ENCODE measurements at places on chromosomes 3 and 15.

DNA sequence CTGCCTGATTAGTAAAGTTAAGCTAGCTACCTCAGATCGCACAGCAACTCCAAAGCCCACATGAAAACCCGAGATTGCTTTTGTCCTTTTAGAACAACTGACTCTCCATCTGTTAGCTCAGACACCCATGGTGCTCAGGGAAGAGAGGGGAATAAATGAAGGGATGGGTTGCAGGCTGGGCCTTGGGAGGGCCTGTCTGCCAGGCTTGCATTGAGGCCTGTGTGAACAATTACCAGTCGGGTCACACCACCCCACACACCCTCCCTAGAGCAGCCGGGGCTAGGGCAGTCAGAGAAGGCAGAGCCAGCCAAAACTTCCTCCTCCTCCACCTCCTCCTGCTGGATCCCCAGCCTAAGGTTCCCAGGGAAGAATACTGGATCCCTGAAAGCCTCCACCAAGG lies 8.8 kb upstream of the PRKAR2A start:
- DNase-seq = no peak

DNA sequence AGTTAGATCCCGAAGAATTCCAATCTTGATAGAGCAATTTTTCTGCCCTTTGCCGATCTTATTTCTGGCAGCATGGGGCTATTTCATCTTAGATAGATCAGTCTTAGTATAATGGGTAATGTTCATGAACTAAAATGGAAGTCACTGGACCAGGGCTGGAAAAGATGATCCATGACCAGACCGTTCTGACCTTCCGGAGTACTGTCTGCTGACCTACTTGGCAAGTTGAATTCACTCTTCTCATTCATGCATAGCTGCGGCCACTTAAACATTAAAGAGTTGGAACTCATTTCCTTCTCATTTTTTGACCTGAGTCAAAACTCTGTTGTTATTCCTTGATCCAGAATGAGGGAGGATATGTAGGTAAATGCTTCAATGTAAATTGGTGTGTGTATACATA lies 32.5 kb downstream of the GMNC start:
- DNase-seq = no peak

DNA sequence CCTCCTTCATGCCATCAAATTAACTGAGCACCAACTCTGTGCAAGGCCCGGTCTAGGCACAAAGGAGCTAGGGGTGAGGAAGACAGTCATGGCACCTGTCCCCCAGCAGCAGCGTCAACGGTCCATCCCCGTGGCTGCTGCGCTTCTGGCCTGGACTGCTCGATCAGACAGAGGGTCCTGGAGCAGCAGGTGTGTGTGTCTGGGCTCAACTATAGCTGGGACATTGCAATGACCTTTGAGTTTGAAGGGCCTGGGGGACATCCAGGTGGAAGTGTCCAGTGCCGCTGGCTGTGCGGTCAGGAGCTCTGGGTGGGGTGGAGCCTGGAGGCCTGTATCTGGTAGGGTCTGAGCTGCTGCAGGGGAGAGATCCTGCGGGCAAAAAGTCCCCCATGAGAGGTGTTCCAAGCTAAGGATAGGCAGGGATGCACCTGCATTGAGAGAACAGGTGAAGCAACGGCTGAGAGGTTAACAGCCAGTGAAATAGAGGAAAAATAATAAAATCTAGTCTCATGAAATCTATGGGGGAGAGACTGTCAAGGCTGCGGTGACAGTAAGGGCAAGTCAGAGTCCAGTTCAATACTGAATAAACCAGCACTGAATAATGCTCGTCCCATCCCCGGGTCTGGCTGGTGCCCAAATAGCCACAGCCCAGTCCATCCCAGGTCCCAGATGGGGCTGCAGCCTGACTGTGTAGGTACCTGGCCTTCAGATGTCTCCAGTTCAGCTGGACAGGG lies 25.4 kb upstream of the SLC41A3 start:
- DNase-seq = no peak

DNA sequence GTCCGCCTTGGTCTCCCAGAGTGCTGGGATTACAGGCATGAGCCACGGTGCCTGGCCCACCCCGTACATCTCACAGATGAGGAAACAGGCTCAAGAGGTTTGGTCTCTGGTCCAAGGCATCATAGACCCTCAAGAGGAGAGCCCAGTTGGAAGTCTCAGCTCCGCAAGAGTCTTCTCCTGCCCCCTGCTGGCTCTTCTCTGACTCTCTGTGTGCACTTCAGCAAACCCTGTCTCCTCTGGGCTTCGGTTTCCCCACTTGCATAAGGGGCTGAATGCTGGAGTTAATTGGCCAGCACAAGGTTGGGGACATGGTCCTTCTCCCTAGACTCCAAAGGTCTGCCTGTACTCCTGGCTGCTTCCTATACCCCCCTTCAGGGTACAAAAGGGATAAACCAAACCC lies 3.9 kb downstream of the MST1R start:
- DNase-seq = peak; percentile 65

DNA sequence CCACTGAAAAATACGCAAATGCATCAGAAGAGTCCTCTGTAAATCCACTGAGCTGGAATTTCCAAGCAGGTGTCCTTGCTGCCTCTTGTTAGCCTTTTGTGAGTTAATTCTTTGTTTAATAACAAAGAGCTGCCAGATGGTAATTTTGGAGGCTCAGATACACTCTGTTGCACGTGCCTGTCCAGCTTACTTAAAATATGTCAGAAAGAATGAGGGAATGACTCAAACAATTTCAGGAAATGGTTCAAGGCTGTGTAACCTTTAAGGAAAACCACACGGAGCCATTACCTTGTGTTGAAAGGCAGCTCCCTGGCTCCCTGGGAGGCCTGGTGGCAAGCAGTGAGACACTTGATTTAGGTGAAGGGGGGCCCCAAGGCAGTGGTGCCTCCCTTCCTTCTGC lies 302.2 kb upstream of the CTDSPL start:
- no peak for DNase-seq

- no peak for DNase-seq
Measured at GRCh38 chr15:80559320-80559693, 135.8 kb upstream of the ABHD17C start.

GRCh38 chr3:25618028-25618427 lies 46.7 kb downstream of the TOP2B start:
- no peak for DNase-seq

DNA sequence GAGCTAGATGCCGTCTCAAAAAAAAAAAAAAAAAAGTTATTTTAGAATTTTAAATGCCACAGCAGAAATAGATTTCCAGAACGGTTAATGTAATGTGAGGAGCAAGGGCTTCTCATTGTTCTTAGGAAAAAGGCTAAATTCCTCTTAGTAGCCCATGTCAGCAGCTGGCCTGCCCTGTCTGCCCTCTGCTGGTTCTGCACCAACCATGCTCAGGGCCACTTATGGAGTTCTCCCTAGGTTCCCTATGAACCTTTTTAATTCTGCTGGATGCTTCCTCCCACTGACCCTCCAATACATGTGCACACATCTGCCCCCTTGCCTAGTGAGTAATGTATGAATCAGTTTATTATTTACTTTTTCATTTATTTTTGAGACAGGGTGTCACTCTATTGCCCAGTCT lies 32.2 kb upstream of the DPPA4 start:
- DNase-seq = no peak

DNA sequence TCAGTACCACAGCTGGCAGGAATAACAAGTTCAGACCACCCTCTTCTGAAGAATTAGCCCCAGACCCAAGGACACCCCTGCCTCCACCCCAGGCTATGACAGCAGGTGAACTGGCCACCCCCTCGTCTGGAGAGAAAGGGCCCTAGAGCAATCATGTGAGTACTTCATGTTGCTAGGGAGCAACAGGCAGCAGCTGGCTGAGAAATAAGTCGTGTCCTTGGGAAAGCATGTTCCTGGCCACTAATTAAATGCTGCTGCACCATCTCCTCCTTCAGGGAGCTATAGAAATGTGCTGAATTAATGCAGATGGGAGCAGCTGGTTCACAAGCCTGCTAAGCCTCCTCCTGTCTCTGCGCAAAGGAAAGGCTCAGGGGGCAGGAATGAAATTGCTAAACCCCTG lies 31.5 kb downstream of the MRPS11 start:
- peak; percentile 42 for DNase-seq

GRCh38 chr15:55894399-55894965 lies 98.9 kb downstream of the NEDD4 start:
- no peak for DNase-seq

GRCh38 chr3:15051531-15051930 lies 13.6 kb downstream of the MRPS25 start:
- DNase-seq = peak; percentile 56

DNA sequence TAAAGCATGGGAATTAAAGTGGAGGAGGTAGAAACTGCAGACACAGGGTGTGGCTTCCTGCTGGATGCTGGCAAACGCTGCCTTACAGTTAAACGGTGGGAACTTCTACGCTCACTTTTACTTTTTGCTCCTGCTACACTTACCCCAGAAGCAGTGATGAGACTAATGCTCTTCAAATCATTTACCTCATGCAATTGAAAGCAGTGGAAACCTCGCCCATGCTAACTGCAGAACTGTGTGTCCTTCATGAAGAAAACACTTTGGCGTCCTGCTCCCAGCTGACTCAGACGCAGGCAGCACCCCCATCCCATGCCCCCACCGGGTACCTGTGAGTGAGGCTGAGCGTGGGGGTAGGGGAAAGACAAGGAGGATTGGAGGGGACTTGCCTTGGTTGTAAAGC lies 31.8 kb downstream of the UPK1B start:
- DNase-seq = no peak

DNA sequence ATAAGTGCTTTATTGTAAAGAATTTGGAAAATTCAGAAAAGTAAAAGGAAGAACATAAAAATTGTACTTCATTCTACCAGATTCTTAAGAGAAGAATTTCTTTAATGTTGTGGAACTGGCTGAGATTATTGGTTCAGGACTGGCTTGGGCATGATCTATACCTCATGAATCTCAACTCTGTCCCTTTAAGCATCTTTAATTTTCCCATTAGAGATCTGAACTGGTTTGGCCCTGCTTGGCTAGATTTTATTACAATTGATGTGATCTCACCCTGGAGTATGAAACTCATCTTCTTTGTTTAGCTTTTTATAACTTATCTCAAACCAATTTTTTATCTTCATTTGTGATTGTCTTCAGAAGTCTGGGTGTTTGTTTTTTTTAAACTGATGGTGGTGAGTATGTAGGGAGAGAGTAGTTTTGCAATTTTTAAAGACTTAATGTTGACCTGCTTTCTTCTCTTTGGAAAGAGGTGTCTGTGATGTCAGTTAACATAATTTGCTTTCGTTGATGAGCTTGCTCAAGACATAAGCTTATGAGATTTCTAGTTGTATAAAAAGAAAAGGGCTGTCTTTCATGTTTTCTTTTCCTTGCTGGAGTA lies 61.9 kb downstream of the ZNF609 start:
- DNase-seq = no peak

- no peak for DNase-seq
Measured at GRCh38 chr3:45639044-45639392, 44.5 kb downstream of the LIMD1 start.

GRCh38 chr3:170144437-170144843 lies 37.1 kb downstream of the PHC3 start:
- no peak for DNase-seq

DNA sequence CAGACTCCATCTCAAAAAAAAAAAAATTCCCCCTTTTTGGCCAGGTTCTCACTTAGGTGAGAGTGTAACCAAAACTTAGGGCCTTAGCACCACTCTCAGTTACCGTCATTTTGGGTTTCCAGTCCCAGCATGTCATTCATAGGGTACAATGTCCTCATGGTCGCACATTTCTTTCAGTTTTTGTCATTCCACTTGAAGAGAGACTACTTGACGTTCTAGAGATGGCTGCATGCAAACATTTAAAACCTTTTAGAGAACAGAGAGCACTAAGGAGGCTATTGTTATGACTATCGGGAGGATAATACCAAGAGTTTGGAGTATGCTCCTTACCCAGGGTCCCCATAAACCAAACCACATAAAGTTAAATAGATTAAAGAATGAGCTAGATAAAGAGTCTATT lies 37.9 kb upstream of the THUMPD3 start:
- DNase-seq = no peak

GRCh38 chr3:109268181-109268580 lies 48.1 kb downstream of the DPPA2 start:
- no peak for DNase-seq

- peak; percentile 11 for DNase-seq
Measured at GRCh38 chr3:125357032-125357658, 18.0 kb downstream of the ZNF148 start.

DNA sequence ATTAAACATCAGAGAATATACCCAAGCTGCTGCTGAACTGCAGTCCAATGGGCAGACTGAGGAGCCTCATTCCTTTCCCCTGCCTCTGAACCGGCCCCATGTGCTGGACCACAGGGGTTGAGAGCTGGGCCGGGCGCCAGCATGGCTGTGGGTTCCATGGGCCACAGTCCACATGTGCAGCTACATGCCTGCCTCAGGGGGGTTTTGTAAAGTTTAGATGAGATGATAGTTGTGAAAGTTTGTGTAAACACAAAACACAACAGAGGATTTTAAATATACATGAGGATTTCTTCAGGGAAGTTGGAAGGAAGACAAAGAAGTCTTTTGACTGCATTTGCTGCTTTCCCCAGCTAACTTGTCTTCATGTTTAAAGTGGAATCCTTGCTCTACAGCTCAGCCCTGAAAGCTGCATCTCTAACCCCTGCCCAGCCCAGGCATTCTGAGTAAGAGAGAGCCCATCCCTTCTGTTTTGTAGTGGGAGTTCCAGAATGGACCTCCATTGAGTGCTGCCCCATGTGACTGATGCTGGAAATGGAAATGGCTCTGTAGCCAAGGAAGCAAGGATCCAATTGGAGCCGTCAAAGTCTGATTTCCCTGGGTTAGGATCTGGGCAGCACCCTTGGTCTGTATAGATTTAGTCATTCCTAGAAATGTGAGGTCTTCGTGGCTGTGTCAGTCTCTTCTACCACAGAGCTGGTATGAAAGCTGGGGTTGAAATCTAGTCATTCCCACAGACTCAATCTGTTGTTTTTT lies 17.5 kb downstream of the SLC12A8 start:
- DNase-seq = no peak

GRCh38 chr15:77243135-77243534 lies 172.2 kb upstream of the TSPAN3 start:
- DNase-seq = no peak

GRCh38 chr15:81911022-81911971 lies 134.5 kb downstream of the MEX3B start:
- no peak for DNase-seq

DNA sequence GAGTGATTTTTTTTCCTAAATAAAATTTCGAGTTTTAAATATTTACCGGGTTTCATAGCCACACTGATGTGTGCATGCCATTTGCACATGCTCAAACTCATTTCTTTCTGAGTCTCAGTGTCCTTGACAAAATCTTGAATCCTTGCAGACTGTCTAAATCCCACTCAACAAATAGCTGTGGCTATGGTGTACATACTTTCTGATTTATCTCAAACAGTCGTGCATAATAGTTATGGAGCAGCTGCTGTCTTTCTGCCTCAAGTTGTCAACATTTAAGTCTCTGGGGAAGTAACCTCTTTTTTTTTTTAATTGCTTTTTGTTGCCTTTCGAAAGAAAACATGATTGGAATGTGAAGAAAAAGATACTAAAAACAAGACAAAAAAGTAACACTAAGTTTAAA lies 52.8 kb upstream of the UTS2B start:
- no peak for DNase-seq

GRCh38 chr15:52557274-52557641 lies 11.6 kb downstream of the ARPP19 start:
- DNase-seq = no peak
